Activated B cell treated with CpG ODN at 0.5 μM for 24 hours (primary cell): ENCODE measurements at places on chromosomes 11 and 22. TPM values are rescaled to one million over a fixed set of nuclear protein-coding genes. Genes with fewer than 3 reads are reported as not detected.

DNA sequence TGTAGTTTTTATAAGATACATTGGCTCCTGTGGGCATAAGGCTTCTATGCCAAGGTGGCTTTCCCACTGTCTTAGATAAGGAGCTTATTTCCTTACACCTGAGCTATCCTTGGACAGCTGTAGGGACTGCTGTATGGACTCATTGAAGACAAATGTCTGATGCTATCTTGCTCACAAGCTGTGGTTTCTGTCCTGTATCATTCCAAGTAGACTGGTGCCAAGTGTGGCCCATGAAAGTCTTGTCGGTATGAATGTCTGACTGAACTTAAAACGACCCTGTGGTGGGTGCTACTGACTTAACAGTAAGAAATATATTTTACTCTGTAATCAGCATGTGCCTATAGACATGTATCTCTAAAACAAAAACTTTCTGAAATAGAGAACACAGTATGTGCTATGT is 45.0 kb downstream of the LARGE2 start:
- no peak for DNase-seq

Gene SMIM38
- total RNA-seq, result 2.2 and 2.7 TPM in 2 replicates

Gene FXYD2
- total RNA-seq, result 40.4 and 44.6 TPM in 2 replicates

Gene PATE2
- not detected in 2 replicates for total RNA-seq

Gene MAML2
- total RNA-seq, result 20.9 and 24.8 TPM in 2 replicates

Gene FDX1
- total RNA-seq, result 8.7 and 9.4 TPM in 2 replicates

DNA sequence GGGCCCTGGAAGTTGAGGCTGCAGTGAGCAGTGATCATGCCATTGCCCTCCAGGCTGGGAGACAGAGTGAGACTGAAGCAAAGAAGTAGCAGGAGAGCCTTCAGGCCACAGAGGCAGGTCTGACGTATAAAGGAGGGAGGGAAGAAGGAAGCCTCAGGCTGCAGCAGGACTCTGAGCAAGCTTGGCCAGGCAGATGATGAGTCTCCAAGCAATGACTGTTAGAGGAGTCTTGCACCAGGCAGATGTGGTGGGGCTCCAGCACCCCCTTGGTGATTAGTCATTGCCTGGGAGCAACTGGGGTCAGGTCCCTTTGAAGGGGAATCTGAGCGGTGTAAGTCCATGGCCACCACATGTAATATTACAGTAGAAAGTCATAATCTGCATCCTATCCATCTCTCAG is 36.6 kb upstream of the NFAM1 start:
- DNase-seq, result no peak

Gene KDM4E
- not detected in 2 replicates for total RNA-seq

DNA sequence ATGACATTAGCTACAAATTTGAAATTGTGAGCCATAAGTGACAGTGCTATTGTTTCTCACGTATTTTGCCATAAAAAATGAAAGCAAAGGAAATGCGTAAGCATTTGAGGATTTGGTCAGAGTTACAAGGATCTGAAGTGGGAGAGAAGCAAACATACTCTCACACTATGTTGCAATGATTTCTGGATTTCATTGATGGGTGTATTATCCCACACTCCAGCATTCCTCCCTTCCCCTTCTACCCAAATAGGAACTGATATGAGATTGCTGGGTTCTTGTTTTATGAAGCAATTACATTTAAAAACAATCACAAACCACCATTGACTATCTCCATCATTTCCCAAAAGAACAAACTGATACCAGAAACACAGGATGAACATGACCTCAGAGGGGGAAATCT is 314.0 kb upstream of the CTSC start:
- DNase-seq, result no peak

DNA sequence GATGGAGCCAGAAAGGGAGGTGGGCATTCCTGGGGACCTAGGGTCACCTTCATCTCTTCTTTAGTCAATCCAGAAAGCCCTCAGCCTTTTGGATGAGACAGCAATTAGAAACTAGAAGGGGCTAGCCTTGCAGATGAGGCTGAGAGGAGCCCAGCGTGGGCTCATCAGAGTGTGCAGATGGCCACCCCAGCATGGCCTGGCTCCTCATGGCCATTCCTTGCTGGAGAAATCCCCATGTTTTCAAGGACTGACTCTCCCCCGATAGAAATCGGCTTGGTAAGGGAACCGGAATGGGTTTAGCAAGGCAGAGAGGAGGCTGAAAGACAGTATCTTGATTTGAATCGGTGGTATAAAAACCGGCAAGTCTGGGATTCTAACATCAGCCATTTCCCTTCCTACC is 274.6 kb downstream of the BUD13 start:
- DNase-seq, result no peak

DNA sequence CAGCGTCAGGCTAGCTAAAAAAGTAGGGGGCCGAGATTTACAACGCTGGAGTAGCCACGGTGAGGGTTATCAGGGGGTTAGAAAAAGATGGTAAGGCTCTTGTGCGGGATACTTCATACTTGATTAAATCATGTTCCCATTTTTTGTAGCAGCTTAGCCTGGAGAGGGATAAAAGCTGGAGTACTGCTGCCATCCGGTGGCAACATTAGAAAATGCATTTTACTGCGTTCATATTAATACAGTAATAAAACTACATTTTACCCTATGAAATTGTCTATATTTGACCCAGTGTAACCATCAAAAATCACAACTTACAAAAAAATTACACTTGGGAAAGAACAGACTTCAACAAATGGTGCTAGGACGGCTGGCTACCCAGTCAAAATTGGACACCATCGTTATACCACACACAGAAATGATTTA is 17.3 kb downstream of the RPUSD4 start:
- no peak for DNase-seq

GRCh38 chr11:32259641-32260081 is 168.8 kb downstream of the RCN1 start:
- no peak for DNase-seq

- no peak for DNase-seq
Observed at GRCh38 chr11:6418557-6419008, 311 bp downstream of the APBB1 start.

GRCh38 chr22:42353883-42354727 is 78.1 kb downstream of the NFAM1 start:
- DNase-seq, result no peak

- DNase-seq, result no peak
Observed at GRCh38 chr11:118789501-118790356, 1.2 kb downstream of the DDX6 start.

DNA sequence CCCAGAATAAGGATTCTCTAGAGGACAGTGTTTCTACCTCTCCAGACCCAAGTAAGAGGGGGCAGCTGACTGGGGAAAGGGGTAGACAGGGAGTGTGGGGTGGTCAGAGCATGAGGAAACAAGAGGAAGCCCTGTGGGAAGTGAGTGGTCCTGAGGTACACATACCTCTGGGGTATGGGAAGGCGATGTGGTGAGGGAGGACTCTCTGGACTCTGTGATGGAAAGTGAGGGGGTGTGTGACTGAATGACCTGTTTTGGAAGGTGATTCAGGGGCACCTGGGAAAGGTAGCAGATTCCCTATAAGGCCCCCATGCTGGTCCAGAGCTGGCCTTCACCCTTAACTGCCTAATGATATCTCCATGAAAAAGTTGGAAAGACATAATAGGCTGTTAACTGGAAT is 80.1 kb downstream of the DEPDC5 start:
- DNase-seq, result no peak
